ENCODE measurements at places on chromosomes 7 and 10.

GRCh38 chr10:5963071-5963470, 14.3 kb downstream of the IL15RA start:
- no peaks in the 10 kb centered on the region for H3K27me3 ChIP-seq
- peaks cover 16% of the 10 kb centered on the region for H3K4me1 ChIP-seq
- H3K36me3 ChIP-seq, result peaks cover 26% of the 10 kb centered on the region
- H3K4me3 ChIP-seq, result no peak overlapping the region
- no peak overlapping the region for H3K27ac ChIP-seq

GRCh38 chr7:81299711-81300110, 380.9 kb upstream of the SEMA3C start:
- no peak overlapping the region for H3K27ac ChIP-seq
- no peaks in the 10 kb centered on the region for H3K4me1 ChIP-seq
- no peak overlapping the region for H3K4me3 ChIP-seq

- no peak overlapping the region for H3K4me3 ChIP-seq
- no peaks in the 10 kb centered on the region for H3K36me3 ChIP-seq
- no peak for DNase-seq
- H3K27ac ChIP-seq, result no peak overlapping the region
These were observed 134.6 kb upstream of the CHST15 start for GRCh38 chr10:124227988-124228387.

- no peaks in the 10 kb centered on the region for H3K36me3 ChIP-seq
- H3K27me3 ChIP-seq, result no peaks in the 10 kb centered on the region
- H3K4me1 ChIP-seq, result no peaks in the 10 kb centered on the region
- H3K4me3 ChIP-seq, result no peak overlapping the region
These were observed 806.9 kb downstream of the TNS3 start for GRCh38 chr7:46775020-46775419.
